ENCODE measurements at places on chromosomes 12 and 14. TPM values are rescaled to one million over a fixed set of nuclear protein-coding genes. Genes with fewer than 3 reads are reported as not detected.

Gene PMCH
- not detected for total RNA-seq

Gene STYK1
- total RNA-seq = 0.11 TPM

Gene TMEM229B
- total RNA-seq = 11.7 TPM

Gene TRIM9
- 4.7 TPM for total RNA-seq

Gene INHBE
- 3.4 TPM for total RNA-seq

Gene SCN8A
- 3.5 TPM for total RNA-seq

Gene TOX4
- 65.4 TPM for total RNA-seq

Gene DACT1
- not detected for total RNA-seq

Gene CLEC14A
- not detected for total RNA-seq

Gene MGST1
- total RNA-seq = 67.4 TPM

Gene WASHC3
- 33.3 TPM for total RNA-seq

Data from OCI-LY7 (cell line).